ENCODE measurements at places on chromosomes 3 and 15. TPM values are rescaled to one million over a fixed set of nuclear protein-coding genes. Genes with fewer than 3 reads are reported as not detected.
A peak's percentile ranks its signal among the peaks of the same experiment; 100 is the strongest.

- no peaks in the 10 kb centered on the region for H3K36me3 ChIP-seq
- H3K27me3 ChIP-seq: peaks cover 7% of the 10 kb centered on the region
- no peak overlapping the region for H3K27ac ChIP-seq
These were observed 29.7 kb upstream of the NDUFB4 start for GRCh38 chr3:120566243-120566975.

DNA sequence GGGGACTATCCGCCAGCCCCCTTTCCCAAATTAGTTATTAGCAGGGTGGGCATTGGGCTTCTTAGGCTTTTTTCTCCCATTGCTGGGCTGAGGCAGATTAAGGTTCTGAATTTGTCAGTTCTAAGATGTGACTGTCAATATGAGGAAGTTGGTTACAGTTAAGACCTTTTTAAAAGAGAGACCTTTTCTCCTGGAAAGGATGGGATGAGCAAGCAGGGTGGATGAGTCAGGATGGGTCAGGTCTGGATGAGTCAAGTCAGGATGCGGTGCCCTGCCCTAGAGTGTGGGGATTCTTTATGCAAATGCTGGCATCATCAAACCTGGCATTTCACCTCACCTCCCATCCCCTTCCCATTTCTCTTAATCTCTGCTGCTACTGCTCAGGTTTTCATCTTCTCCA is 1.9 kb downstream of the AEN start:
- H3K4me3 ChIP-seq: peak overlapping the region; percentile 85
- peaks cover 39% of the 10 kb centered on the region for H3K4me1 ChIP-seq
- DNase-seq: no peak

The CMTM8 gene
- total RNA-seq: 5.1 TPM

DNA sequence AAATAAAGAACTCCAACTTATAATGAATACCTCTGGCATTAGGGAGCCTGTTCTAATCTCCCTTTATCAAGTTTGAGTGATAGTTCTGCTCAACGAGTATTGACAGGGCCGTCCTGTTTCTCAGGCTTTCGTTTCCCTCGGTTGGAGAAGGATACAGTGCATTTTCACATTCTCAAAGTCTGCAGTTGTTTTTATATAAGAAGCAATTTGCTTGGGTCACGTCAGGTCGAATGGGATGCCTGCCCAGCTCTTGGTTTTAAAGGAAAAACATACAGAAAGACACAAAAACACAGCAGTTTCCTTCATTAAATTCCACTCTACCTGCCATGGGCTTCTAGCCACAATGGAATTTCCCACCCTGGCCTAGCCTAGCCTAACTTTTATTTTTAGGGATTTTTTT is 366.3 kb downstream of the TIGIT start:
- DNase-seq: no peak
- H3K4me1 ChIP-seq: peaks cover 46% of the 10 kb centered on the region
- peak overlapping the region; percentile 49 for H3K4me3 ChIP-seq
- peak overlapping the region; percentile 94 for H3K27ac ChIP-seq

- H3K27ac ChIP-seq: peak overlapping the region; percentile 55
- no peaks in the 10 kb centered on the region for H3K36me3 ChIP-seq
- H3K4me3 ChIP-seq: peak overlapping the region; percentile 46
- H3K4me1 ChIP-seq: peaks cover 45% of the 10 kb centered on the region
These were observed 2.8 kb upstream of the BCL6 start for GRCh38 chr3:187748050-187748481.

- no peak overlapping the region for H3K27ac ChIP-seq
- no peak for DNase-seq
- no peaks in the 10 kb centered on the region for H3K27me3 ChIP-seq
- H3K4me3 ChIP-seq: no peak overlapping the region
- peaks cover 35% of the 10 kb centered on the region for H3K36me3 ChIP-seq
- H3K4me1 ChIP-seq: no peaks in the 10 kb centered on the region
These were observed 223.7 kb downstream of the PCCB start for GRCh38 chr3:136473716-136474326.

The LEO1 gene
- 17.9 TPM for total RNA-seq

DNA sequence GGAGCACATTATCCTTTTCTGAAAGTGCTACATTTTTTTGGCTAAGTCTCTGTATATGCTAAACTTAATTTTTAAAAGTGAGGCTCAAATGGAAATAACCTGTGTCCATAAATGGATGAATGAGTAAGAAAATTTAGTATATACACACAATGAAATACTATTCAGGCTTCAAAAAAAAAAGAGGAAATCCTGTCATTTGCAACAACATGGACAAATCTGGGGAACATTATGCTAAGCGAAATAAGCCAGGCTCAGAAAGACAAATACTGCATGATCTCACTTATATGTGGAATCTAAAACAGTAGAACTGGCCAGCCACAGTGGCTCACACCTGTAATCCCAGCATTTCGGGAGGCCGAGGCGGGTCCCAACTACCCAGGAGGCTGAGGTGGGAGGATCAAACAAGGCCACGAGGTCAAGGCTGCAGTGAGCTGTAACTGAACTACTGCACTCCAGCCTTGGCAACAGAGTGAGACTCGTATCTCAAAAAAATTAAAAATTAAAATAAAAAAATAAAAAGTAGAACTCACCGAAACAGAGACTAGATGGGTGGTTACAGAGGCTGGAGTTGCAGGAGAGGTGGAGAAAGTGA is 25.8 kb downstream of the CCDC12 start:
- no peak overlapping the region for H3K4me3 ChIP-seq
- H3K27me3 ChIP-seq: no peaks in the 10 kb centered on the region
- DNase-seq: no peak
- H3K36me3 ChIP-seq: peaks cover 6% of the 10 kb centered on the region
- H3K4me1 ChIP-seq: peaks cover 42% of the 10 kb centered on the region
- H3K27ac ChIP-seq: no peak overlapping the region

- H3K4me1 ChIP-seq: peaks cover 21% of the 10 kb centered on the region
- H3K27ac ChIP-seq: no peak overlapping the region
- peak overlapping the region; percentile 49 for H3K4me3 ChIP-seq
These were observed 976 bp upstream of the NUP210 start for GRCh38 chr3:13420831-13421765.

- H3K36me3 ChIP-seq: no peaks in the 10 kb centered on the region
- no peak overlapping the region for H3K27ac ChIP-seq
- DNase-seq: no peak
- H3K27me3 ChIP-seq: no peaks in the 10 kb centered on the region
- H3K4me1 ChIP-seq: peaks cover 24% of the 10 kb centered on the region
These were observed 506.5 kb upstream of the TBL1XR1 start for GRCh38 chr3:177703788-177704187.

- peaks cover 5% of the 10 kb centered on the region for H3K36me3 ChIP-seq
- DNase-seq: no peak
- peak overlapping the region; percentile 18 for H3K27ac ChIP-seq
These were observed 597.3 kb downstream of the ZIC1 start for GRCh38 chr3:148006508-148006907.

GRCh38 chr3:116824208-116824607 is 114.6 kb downstream of the TUSC7 start:
- no peak for DNase-seq
- H3K27ac ChIP-seq: no peak overlapping the region
- no peaks in the 10 kb centered on the region for H3K4me1 ChIP-seq
- H3K4me3 ChIP-seq: no peak overlapping the region
- H3K27me3 ChIP-seq: peaks cover 12% of the 10 kb centered on the region

GRCh38 chr15:73887481-73887880 is 14.1 kb downstream of the TBC1D21 start:
- no peak overlapping the region for H3K27ac ChIP-seq
- H3K4me3 ChIP-seq: no peak overlapping the region
- DNase-seq: no peak
- no peaks in the 10 kb centered on the region for H3K4me1 ChIP-seq

DNA sequence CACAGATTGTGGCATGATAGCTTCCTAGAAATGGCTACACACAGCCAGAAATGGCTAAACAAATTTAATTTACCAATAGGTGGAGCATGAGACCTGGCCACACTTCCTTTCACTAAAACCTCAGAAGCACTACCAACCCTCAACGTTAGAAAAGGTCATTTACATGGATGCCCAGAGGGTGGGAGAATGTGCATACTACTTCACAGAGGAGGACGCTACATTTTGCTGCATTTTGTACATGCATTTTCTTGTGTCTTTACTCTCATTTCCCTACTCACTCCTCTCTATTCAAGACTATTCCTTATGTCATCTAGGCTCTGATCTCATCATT is 40.1 kb downstream of the C2CD4B start:
- H3K4me3 ChIP-seq: no peak overlapping the region
- peaks cover 18% of the 10 kb centered on the region for H3K27me3 ChIP-seq
- no peak for DNase-seq

- no peak overlapping the region for H3K4me3 ChIP-seq
- H3K4me1 ChIP-seq: peaks cover 8% of the 10 kb centered on the region
These were observed 87.4 kb downstream of the FLNB start for GRCh38 chr3:58095603-58096138.

The ZBTB20 gene
- total RNA-seq: 19.1 TPM

The MUC20 gene
- 6.2 TPM for total RNA-seq

DNA sequence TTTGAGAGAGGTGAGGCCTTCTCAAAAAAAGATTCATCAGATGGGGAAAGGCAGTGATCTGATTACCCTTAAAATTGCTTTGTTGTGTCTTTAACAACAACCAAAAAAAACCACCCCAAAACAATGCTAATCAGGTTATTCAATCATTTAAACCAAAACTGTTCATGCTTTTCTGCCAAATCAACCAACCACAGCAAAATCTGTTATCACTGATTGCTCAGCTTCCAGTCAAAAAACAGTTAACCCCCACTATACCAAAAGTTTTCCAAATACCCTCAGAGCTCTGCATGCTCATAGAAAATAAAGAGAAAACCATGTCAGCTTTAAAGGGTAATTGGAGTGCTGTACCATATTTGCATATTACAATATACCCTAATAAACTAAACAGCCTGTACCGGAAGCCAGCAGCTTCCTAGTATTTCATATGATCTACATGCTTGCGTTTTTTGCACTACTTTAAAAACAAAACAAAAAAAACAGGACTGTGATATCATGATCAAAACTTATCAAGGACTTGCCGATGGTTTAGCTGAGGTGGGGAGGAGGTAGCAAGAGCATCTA is 22.8 kb downstream of the SATB1 start:
- H3K36me3 ChIP-seq: no peaks in the 10 kb centered on the region
- H3K4me1 ChIP-seq: peaks cover 2% of the 10 kb centered on the region
- DNase-seq: no peak
- H3K27ac ChIP-seq: no peak overlapping the region

The P2RY1 gene
- total RNA-seq: 0.67 TPM

The CD80 gene
- not detected for total RNA-seq

DNA sequence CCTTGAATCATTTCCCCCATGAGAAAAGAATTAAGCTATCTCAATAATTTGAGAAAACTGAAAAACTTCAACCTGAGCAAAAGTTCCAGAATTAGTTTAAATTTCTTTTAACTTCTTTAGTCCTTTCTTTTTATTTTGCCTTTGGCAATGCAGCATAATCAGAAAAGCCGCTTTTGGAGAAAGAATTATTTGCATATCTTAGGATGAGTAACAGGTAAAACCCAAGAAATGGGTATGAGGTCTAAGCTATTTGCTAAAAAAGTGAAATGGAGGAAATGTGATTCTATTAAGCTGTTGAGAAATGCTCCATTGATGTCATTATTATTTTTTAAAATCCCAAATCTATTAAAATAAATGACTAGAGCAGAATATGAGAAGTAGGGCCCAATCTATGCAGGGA is 1238.3 kb upstream of the GBE1 start:
- no peak for DNase-seq
- H3K27ac ChIP-seq: no peak overlapping the region
- no peak overlapping the region for H3K4me3 ChIP-seq
- no peaks in the 10 kb centered on the region for H3K36me3 ChIP-seq
- H3K27me3 ChIP-seq: no peaks in the 10 kb centered on the region

- H3K27me3 ChIP-seq: peaks cover 16% of the 10 kb centered on the region
- no peaks in the 10 kb centered on the region for H3K4me1 ChIP-seq
- H3K36me3 ChIP-seq: no peaks in the 10 kb centered on the region
- DNase-seq: no peak
- no peak overlapping the region for H3K27ac ChIP-seq
- no peak overlapping the region for H3K4me3 ChIP-seq
These were observed 65.4 kb upstream of the XCR1 start for GRCh38 chr3:46092702-46093080.

The IGSF11 gene
- total RNA-seq: not detected

DNA sequence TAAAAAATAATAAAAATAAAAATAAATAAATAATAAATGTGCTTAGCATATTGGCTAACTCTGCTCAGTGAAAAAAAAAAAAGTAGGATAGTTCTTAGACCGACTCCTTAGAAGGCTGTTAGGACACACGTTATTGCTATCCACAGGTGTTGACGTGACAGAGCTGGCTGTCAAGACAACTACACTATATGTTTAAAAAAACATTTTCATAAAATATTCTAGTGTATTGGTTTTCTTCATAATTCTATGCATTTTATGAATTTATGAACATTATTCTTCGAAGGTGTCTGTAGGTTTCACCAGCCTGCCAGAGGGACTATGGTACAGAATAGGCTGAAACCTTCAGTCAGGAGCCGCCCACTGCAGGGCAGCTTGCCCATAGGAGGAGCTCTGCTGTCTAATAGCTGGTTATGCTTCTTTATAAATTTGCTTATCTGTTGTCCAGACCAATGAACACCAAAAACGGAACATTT is 9.2 kb downstream of the TM4SF1 start:
- peak overlapping the region; percentile 23 for H3K27ac ChIP-seq
- H3K27me3 ChIP-seq: no peaks in the 10 kb centered on the region

GRCh38 chr3:195806916-195807231 is 4.9 kb downstream of the MUC4 start:
- no peak overlapping the region for H3K4me3 ChIP-seq
- no peak for DNase-seq
- H3K36me3 ChIP-seq: no peaks in the 10 kb centered on the region
- no peak overlapping the region for H3K27ac ChIP-seq
- H3K4me1 ChIP-seq: peaks cover 5% of the 10 kb centered on the region

The ERICH6 gene
- 0.83 TPM for total RNA-seq

The LYZL4 gene
- not detected for total RNA-seq

The CX3CR1 gene
- not detected for total RNA-seq

- no peak overlapping the region for H3K4me3 ChIP-seq
- H3K27me3 ChIP-seq: no peaks in the 10 kb centered on the region
- DNase-seq: no peak
These were observed 711.4 kb downstream of the DIPK2A start for GRCh38 chr3:144683065-144683464.

- no peaks in the 10 kb centered on the region for H3K36me3 ChIP-seq
- DNase-seq: peak; percentile 38
- H3K27me3 ChIP-seq: peaks cover 5% of the 10 kb centered on the region
- H3K27ac ChIP-seq: no peak overlapping the region
These were observed 24.8 kb upstream of the IQCF2 start for GRCh38 chr3:51836606-51837005.

GRCh38 chr15:68875377-68876116 is 54.8 kb upstream of the SPESP1 start:
- peak; percentile 96 for DNase-seq
- H3K36me3 ChIP-seq: no peaks in the 10 kb centered on the region
- H3K4me3 ChIP-seq: peak overlapping the region; percentile 77
- no peak overlapping the region for H3K27ac ChIP-seq

DNA sequence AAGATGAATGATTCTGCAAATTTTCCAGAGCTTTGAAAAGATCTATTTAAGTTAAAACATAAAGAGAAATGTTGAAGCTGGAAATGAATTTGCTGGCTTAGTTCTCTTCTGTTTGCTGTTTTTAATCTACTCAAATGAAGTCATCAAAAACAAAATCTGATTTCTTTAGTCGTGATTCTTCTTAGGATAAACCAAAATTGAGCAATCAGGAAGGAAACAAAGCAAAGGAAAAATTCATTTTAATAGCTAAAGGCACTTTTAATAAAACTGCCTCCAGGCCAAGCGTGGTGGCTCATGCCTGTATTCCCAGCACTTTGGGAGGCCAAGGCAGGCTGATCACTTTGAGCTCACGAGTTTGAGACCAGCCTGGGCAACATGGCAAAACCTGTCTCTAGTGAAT is 91.2 kb downstream of the DUT start:
- H3K27me3 ChIP-seq: no peaks in the 10 kb centered on the region
- peak overlapping the region; percentile 65 for H3K27ac ChIP-seq
- DNase-seq: no peak
- H3K4me3 ChIP-seq: no peak overlapping the region
- H3K4me1 ChIP-seq: peaks cover 34% of the 10 kb centered on the region

The BRK1 gene
- 140 TPM for total RNA-seq

Measured in osteocyte (in vitro differentiated cells).